ENCODE measurements at places on chromosomes 4 and X. TPM values are rescaled to one million over a fixed set of nuclear protein-coding genes. Genes with fewer than 3 reads are reported as not detected.
A peak's percentile ranks its signal among the peaks of the same experiment; 100 is the strongest.

- no peak for DNase-seq
Measured at GRCh38 chr4:184197536-184198082, 20.1 kb downstream of the ENPP6 start.

DNA sequence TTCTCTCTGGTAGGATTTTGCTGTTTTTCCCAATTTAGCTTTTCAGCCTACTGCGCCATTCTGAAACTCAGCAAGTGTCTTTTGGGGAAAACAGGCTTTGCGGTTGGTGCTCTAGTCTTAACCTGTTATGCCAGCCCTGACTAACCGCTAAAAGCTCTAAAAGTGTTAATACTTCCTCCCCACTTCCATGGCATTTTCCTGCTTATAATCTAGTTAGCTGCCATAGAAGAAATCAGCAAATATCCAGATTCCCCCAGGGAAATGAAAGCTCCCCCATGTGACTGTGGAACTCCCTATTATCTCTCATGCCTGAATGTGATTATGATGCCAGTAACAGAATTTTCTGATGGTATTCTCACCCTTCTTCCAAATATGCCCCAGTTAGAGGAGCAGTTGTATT lies 28.7 kb upstream of the GYPA start:
- DNase-seq = no peak

DNA sequence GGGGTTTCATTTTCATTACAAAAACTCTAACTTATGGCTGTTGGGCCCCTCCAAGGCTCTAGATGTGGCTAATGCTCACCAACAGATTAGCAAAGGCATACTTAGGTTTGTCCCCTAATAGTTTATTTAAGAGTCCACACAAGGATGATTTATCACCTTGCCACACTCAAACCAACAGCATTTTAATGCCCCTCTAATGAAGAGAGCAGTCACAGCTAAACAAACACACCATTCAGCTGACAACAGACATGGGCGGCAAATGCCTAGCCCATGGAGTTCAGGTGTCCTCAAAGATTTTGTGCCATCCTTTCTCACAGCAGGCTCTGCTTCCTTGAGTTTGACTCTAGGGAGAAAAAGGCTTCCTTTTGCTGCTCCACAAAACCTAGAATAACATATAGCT lies 61.8 kb upstream of the CITED1 start:
- DNase-seq = no peak

- DNase-seq = no peak
Measured at GRCh38 chr4:39855909-39856512, 121.7 kb downstream of the PDS5A start.

GRCh38 chrX:106039920-106040319 lies 1.4 kb upstream of the SERPINA7 start:
- no peak for DNase-seq

DNA sequence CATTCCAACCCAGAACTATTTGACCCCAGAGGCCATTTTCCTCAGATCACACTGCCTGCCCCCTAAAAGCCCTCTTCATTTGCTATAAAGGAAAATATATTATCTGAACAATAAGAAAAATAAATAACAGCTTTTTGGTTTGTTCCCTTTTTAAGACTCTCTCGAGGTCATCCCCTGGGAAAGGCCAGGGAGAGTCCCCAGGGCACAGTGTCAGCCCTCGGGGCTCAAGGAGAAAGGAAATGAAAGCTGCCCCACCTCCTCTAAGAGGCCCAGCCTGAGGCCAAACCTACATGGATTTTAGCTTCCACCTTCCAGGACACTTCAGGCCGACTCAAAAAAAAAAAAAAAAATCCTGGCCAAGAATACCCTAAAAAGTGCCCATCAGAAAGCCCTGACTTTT lies 97.6 kb downstream of the SH3KBP1 start:
- DNase-seq = no peak

GRCh38 chr4:2843941-2844584 lies 419 bp downstream of the ADD1 start:
- peak; percentile 71 for DNase-seq

GRCh38 chr4:72418458-72418857 lies 150.6 kb downstream of the ADAMTS3 start:
- DNase-seq = peak; percentile 63

- no peak for DNase-seq
Measured at GRCh38 chr4:92847026-92847425, 543.3 kb downstream of the GRID2 start.

DNA sequence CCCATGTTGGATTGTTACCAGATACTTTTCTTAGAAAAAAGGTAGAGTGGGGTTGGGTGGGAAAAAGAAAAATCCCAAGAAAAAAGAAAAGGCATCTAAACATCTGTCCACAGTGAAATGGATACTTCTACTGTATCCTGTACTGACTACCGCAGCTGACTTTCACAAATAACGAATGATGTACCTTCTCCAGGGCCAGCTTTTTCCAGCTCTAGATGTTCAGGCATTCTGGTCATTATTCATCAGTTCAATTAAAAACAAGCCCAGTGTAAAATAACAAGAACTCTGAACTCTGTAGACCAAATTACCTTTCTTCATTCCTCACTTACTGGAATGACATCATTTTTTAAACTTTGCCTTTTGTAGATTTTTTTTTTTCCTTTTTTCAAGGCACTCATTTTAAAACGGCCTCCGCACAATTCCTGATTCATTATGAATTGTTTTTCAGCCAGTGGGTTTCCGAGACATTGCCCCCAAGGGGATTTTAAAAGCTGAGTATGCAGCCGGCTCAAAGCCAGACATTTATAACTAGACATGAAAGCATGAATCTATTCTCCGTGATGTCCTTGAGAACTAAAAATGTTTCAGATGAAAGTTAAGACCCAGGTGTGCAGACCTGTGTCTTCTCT lies 113.5 kb downstream of the PRKX start:
- DNase-seq = no peak

POU3F4 gene
- not detected for total RNA-seq

TMEM271 gene
- total RNA-seq = not detected

Measured in Right ventricle myocardium superior (tissue), 1 donor.